ENCODE measurements at places on chromosomes 1 and 21.

GRCh38 chr1:163263818-163264655 lies 57.7 kb upstream of the NUF2 start:
- DNase-seq = no peak

DNA sequence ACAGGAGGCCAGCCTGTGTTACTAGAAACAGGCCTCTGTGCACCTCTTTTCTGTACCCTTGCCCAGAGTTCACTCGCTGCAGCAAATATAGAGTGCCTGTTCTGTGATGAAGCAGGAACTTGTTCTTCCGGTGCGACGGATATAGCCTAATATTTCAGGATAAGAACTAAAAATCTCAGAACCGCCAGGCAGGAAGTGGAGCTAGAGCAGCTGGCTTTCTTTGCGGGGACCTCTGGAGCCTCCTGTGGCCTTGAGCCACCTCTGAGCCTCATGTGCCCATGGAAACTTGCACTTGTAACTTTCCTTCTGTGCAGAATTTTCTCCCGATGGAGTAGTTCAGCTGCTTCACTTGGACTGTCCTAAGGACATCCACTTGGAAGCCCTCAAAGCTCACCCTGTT lies 44.5 kb upstream of the VAMP3 start:
- no peak for DNase-seq

- no peak for DNase-seq
Observed at GRCh38 chr1:14689996-14690615, 91.6 kb downstream of the KAZN start.

DNA sequence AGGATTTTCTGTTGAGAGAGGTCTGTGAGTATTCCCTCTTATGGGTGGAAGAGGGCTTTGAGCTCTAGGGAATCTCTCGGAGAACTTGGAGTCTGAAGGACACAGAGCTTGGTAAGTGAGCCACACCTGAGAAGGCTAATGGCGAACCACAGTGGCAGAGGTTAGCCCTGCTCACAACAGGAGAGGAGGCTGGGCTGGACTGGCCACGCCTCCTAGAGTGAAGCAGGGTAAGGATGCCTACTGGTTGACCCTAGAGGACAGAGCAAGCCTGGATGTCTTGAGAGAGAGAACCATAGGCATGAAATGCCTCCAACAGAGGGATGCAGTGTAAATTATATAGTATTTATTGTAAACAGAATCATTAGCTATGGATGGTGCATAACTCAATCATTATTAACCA lies 232.6 kb downstream of the PCP4 start:
- no peak for DNase-seq

DNA sequence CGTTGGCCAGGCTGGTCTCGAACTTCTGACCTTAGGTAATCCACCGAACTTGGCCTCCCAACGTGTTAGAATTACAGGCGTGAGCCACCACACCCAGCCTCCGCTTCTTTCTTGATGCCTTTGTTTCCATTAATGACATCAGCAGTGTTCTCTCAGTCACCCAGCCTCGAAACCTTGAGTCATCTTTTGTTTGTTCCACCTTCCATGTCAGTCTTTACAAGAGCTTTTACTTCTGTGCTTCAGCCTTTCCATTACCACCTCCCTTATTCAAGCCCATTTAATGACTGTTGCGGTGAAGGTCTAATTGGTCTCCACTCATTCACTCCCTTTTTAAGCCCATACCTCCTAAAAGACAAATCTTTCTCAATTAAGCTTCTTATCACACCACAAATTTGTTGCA lies 146.6 kb upstream of the ADGRL2 start:
- no peak for DNase-seq

GRCh38 chr21:42570841-42571387 lies 57.3 kb downstream of the SLC37A1 start:
- DNase-seq = no peak

- no peak for DNase-seq
Observed at GRCh38 chr1:232393010-232393409, 236.9 kb downstream of the SIPA1L2 start.

GRCh38 chr1:53575955-53576320 lies 116.7 kb downstream of the DMRTB1 start:
- no peak for DNase-seq

- no peak for DNase-seq
Observed at GRCh38 chr1:7771823-7772299, 765 bp downstream of the VAMP3 start.

- no peak for DNase-seq
Observed at GRCh38 chr1:212237651-212238050, 47.6 kb upstream of the PPP2R5A start.

DNA sequence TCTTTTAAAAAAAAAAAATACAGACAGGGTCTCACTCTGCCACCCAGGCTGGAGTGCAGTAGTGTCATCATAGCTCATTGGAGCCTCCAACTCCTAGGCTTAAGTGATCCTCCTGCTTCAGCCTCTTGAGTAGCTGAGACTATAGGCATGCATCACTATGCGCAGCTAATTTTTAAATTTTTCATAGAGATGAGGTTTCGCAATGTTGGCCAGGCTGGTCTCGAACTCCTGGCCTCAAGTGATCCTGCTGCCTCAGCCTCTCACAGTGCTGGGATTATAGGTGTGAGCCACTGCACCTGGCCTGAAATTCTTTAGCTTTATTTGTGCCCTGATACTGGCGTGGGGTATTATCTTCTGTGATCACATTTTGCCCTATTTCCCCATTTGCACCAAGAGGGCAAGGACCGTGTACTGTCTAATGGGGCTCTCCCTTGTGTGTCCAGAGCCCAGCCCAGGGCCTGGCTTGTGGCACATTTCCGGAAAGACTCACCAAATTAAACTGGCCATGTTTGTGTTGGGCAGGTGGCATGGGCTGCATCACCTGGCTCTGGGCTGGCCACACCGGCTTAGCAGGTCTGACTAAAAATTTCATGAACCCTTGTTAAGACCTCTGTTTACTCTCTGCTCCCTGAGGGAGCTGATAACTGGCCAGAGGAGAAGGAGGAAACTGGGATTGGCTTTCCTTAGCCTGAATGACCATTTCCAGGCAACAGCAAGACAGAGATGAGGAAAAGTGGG lies 32.2 kb downstream of the TRIM62 start:
- no peak for DNase-seq

GRCh38 chr1:9853249-9853595 lies 29.5 kb upstream of the CLSTN1 start:
- DNase-seq = no peak

All from effector memory CD8-positive, alpha-beta T cell (primary cell).